ENCODE measurements at places on chromosomes 13 and 19. TPM values are rescaled to one million over a fixed set of nuclear protein-coding genes. Genes with fewer than 3 reads are reported as not detected.
A peak's percentile ranks its signal among the peaks of the same experiment; 100 is the strongest.

Gene ATCAY
- 0.28 TPM for total RNA-seq

DNA sequence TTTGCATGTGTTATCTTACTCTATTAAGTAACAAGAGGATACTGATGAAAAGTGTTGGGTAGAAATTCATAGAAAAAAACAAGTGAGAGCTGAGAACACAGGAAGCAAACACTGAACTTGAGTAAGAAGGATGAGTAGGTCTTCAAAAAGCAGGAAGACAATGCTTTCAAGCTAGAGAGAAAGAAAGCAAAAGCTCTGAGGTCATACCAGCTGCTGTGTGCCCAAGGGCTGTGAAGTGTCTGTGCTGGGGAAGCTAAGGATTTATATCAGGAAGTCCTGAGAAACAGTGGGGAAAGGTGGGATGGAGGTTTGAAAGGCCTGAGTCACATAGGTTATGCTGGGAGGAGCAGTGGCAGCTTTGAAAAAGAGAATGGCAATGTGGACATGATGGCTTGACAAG is 145.5 kb upstream of the MAB21L1 start:
- DNase-seq: no peak

DNA sequence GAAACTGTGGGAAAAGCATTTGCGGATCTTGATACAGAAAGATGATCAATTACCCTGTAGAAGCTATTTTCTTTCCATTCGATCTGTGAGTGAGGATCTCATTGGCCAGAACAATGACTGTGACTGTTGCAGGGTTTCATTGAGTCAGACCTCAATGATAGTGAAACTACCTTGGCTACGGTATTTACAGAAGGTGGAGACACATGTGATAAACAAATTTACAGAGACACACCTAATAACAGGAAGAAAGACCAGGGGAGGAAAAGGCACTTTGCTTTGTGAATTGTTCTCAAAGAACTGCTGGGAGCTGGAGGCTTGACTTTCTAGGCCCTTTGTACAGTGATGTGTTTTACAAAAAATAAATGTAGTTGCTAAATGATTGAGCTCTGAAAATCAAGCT is 19.9 kb upstream of the ARGLU1 start:
- DNase-seq: no peak

GRCh38 chr13:62360609-62361008 is 945.0 kb upstream of the PCDH20 start:
- DNase-seq: no peak

DNA sequence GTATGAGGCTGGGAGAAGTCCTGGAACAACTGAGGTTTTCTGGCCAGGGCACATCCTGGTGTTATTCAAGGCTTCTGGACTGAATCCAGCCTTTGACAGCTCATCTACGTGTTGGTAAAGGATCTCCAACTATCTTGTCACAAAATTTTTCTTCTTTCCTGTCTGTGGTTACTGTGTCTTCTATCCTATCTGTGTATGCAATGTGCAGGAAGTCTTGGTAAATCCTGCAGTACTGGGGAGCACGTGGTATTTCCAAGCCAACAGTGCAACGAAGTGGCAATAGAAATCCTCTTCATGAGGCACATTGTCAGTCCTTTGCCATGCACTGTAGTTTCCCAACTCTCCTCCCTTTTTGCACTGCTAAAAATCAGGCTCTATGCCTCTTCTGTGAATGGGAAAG is 86.7 kb downstream of the ZNF100 start:
- no peak for DNase-seq

- DNase-seq: peak; percentile 24
These were observed 16.0 kb downstream of the SMAD9 start for GRCh38 chr13:36903925-36904595.

- DNase-seq: peak; percentile 58
These were observed 25.0 kb downstream of the SH3GL1 start for GRCh38 chr19:4375164-4376027.

GRCh38 chr19:16626796-16627192 is 1.2 kb downstream of the MED26 start:
- DNase-seq: no peak

Gene IGFL3
- not detected for total RNA-seq

Gene LONP1
- 49.1 TPM for total RNA-seq

DNA sequence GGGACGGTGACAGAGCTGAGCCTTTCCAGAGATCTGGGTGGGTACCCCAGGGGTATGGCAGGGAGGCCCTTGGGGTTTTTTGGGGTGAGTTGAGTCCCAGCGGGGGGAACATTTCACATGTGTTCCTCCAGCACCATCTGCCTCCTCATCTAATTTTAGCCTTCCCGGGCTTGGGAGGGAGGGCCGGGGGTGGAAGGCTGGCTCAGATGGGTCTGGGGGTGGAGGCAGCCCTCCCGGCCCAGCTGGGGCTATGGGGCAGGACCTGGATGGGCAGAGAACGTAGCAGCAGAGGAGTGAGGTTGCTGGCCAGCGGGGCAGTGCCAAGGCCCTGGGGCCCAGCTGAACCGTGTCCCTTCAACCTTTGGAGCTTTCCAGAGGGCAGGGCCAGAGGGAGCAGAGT is 23.5 kb downstream of the ADGRL1 start:
- DNase-seq: no peak

- DNase-seq: no peak
These were observed 117.7 kb upstream of the CACNA1A start for GRCh38 chr19:13623716-13624710.

Gene SIAH3
- not detected for total RNA-seq

Gene APOC1
- total RNA-seq: 2.8 TPM

- DNase-seq: no peak
These were observed 128.8 kb downstream of the SIPA1L3 start for GRCh38 chr19:38035515-38036495.

Gene PSG6
- total RNA-seq: not detected

Gene NKPD1
- 0.15 TPM for total RNA-seq

Gene GIPR
- 21.2 TPM for total RNA-seq

- DNase-seq: no peak
These were observed 61.6 kb upstream of the SERTM1 start for GRCh38 chr13:36612230-36612629.

GRCh38 chr19:52170304-52170703 is 1.1 kb downstream of the ZNF836 start:
- no peak for DNase-seq

Gene C19orf73
- 1.8 TPM for total RNA-seq

DNA sequence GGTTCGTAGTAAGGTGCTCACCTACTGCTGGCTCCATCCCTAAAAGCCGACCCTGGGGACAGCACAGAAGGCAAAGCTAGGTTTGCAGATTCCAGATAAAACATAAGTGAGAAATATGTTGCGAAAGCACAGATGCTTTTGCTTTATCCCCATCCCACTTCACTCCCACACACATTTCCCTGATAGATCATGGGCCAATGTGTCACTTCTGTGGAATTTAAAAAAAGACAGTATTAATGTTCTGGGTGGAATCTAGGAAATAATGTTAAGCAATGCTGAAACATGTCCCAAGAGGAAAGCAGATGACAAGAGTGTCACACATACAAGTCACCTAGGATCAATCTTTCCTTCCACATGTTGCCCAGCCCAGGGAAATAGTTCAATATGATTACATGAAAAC is 661.0 kb upstream of the MIR17HG start:
- DNase-seq: no peak

Gene PRR20B
- not detected for total RNA-seq

Gene IGFL1
- not detected for total RNA-seq

Gene SLC7A9
- 0.31 TPM for total RNA-seq

- DNase-seq: peak; percentile 74
These were observed 50.5 kb upstream of the IRS2 start for GRCh38 chr13:109836629-109837607.

DNA sequence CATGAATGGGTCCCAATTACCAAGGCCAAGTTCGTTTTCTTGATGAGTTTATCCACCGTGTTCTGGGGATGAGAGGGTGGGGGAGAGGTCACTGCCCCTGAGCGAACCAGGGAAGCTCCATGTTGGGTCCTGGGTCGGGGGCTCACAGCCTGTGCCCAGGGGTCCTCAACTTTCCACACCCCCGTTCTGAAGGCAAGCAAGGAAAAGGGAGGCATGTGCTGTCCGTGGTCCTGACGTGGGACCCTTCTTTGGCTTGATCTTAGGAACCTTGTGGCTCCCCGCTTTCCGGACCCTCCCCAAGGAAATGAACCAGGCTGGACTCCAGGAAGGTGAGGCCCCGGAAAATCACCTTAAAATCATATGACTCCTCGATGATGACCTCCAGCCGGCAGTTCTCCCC is 18.2 kb upstream of the MEIS3 start:
- DNase-seq: no peak

DNA sequence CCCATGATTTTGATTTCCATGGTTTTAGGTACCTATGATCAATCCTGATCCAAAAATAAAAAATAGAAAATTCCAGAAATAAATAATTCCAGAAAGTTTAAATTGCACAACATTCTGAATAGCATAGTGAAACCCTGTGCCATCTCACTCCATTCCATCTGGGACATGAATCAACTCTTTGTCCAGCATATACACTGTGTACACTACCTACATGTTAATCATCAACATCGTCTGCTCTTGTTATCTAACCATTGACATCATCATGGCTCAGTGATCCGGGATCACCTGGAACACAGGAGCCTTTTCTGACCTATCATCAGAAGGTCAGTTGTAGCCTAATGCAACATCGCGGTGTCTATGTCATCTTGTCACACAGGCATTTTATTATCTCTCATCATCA is 75.6 kb downstream of the MYO16 start:
- DNase-seq: no peak

DNA sequence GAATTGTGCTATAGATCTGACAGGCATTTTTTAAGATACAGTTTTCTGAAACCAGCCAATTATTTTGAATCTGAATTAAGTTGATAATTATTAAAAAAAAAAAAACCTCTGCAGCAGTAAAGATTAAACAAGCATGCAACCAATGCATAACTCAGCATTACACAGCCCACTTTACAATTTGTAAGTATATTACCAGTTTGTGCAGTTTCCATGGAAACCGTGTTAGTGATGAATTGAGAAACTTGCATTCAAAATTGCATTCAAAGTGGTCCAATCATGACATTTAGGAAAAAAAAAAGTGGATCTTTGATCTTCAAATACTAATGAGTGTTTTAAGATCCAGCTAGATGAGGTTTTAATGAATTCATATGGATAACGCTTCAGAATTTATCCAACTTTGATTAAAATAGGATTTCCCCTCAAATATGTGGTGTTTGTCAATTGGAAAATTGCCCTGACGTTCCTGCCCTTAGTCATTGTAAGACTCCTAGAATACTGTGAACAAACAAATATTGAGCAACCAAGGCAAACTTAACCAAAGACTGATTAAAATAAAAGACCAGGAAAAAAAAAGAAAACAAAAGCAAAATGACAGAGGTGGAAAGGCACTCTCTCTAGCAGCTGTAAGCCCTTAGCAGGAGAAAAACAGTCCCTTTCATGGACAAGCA is 314.8 kb upstream of the MAB21L1 start:
- DNase-seq: no peak

DNA sequence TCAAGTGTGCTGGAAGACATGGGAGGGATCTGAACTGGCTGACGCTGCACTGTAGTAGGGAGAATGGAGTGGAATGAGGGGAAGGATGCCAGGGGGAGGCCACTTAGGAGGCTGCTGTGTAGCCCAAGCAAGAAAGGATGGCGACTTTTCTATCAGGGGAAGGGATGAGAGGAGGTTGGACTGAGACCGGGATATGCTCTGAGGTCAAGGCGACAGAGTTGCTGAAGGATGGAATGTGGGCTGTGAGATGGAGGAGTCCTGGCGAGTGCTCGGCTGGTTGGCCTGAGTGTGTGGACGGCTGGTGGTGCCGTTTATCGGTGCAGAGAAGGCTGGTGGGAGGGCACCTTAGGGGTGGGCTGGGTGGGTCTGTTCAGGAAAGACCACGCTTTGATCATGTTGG is 45.7 kb downstream of the IRS2 start:
- DNase-seq: no peak

DNA sequence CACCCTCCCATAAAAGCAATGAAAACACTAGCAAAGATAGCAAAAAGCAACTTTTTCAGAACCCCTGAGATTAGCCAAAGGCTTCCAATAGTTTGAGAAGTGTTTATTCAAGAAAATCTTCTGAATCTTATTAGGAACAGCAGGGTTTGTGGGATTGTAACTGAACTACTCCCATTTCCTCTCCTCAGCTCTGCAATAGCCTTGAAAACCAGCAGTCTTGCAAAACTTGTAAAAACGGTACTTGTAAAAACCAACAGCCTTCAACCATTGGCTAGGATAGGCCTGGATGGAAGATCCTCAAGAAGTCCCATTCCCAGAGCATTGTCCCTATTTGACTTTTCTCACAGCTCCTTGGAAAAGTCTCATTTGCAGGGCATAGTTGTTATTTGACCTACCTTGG is 12.1 kb downstream of the RNASEH2B start:
- DNase-seq: no peak

DNA sequence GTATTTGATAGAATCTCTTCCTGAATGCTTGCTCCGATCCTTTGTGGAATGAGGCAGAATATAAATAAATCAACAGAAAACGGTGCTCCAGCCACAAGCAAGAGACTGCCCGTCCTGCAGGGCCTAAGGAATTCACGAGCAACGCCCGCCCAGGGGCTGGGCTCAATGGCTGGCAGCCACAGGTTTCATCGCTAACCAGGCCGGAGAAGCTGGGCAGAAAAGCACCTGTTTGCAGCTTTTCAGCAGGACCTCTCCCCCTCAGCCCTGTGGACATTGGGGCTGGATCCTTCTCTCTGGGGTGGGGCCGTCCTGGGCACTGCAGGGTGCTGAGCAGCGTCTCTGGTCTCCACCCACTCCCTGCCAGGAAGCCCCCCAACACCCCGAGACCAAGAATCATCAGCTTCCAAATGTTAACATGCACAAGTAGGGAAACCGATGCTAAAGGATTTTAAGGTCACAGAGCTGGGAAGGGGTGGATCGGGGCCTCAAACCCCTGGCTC is 102.5 kb downstream of the GADD45B start:
- DNase-seq: peak; percentile 39

GRCh38 chr19:5880604-5881078 is 10.3 kb upstream of the FUT5 start:
- peak; percentile 68 for DNase-seq

Gene ZNF223
- 8.4 TPM for total RNA-seq

DNA sequence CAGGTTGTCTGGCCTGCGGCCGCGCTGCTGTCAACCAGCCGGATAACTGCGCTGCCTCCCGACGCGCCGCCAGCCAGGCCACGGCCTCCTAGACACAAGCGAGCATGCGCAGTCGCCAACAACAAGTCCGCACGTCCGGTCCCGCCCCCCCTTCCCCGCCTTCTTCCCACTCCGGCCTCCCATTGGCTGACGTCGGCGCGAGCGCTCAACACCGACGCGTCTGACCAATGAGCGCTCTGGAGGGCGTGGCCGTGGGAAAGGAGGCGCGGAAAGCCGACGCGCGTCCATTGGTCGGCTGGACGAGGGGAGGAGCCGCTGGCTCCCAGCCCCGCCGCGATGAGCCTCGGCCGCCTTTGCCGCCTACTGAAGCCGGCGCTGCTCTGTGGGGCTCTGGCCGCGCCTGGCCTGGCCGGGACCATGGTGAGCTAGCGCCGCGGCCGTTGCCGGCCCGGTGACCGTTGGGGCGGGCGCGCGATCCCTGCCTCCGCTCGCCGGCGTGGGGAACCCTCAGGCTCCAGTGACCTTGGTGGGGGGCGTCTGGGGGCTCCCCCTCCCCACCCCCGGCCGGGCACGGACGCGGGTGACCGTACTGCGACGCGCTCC is at the start of gene GPX4:
GPX4 (plus strand) TSS at position 287 of the 603 bp plus-strand sequence; CDS start at position 337, 50 bp downstream.
- peak; percentile 99 for DNase-seq

- no peak for DNase-seq
These were observed 199.4 kb upstream of the IPO5 start for GRCh38 chr13:97753942-97754670.

Measured in left colon (tissue), 2 donors.